Stimulated activated CD4-positive, alpha-beta T cell treated with anti-CD3 and anti-CD28 coated beads, Interleukin-1b, Interleukin-23, amount 100 ng/mL, for 4 hours (primary cell): ENCODE measurements at places on chromosomes 12 and 14.
A peak's percentile ranks its signal among the peaks of the same experiment; 100 is the strongest.

GRCh38 chr14:61334197-61334701 lies 12.9 kb downstream of the PRKCH start:
- no peak for DNase-seq

- DNase-seq = peak; percentile 1
These were observed 41.1 kb downstream of the PRB3 start for GRCh38 chr12:11228296-11228879.

GRCh38 chr12:47686645-47687240 lies 19.1 kb downstream of the RPAP3 start:
- no peak for DNase-seq

DNA sequence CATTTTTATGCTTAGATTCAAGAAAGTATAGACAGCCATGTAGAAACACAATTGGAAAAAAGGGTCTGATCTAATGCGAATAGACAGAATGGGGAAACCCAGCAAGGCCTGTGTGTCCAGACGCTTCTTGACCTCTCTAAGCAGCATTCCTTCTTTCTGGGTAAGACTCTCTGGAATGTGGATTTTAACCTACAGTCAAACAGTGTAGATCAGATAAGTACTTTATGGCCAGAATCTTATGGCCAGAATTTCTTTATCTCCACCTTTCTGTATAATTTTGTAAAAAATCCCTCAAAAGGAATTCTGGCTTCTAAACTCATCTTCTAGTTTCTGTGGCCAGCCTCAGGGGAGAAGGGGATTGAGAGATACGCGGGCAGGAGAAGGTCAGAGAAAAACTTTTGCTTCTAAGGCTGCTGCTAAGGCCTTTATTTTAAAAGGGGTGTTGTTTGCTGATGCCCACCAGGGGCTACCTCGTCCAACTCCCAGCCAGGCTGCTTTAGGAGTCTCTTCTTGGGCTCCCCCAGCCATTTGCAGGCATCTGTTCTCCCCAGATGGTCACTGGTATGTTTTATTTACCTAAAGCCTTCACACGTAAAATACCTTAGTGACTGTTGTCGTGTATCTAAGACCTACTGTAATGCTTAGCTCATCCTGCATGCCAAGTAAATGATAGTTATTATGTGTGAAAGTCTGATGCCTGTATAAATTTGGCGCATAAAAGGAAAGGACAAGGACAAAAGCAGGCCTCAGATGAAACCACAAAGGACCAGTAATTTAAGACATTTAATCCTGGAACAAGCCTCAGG lies 68.4 kb downstream of the ANO6 start:
- DNase-seq = no peak

GRCh38 chr12:50981319-50982239 lies 29.2 kb downstream of the HIGD1C start:
- no peak for DNase-seq

DNA sequence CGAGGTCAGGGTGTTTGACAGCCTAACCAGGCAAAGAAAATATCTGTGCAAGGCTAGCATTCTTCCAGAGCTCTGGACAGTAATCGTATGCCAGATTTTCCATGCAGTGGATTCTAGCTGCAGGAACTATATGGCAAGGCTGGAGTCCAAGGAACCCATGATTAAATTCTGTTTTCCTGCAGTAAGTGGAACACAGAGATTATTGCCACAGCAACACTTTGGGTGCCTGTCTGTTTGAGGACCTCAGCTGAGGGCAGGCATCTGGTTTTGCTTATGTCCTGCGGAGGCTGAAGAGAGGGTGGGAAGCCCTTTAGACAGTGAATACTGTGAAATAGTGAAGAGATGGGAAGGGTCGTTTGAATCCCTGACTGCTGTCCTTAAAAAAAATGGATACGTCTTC lies 104.4 kb downstream of the DAD1 start:
- no peak for DNase-seq

- DNase-seq = no peak
These were observed 14.0 kb downstream of the CRY1 start for GRCh38 chr12:107079172-107080011.

- DNase-seq = no peak
These were observed at the start of gene GDF3 for GRCh38 chr12:7695566-7696197. GDF3 (minus strand) TSS chr12:7695775; CDS start chr12:7695728, 47 bp downstream.

DNA sequence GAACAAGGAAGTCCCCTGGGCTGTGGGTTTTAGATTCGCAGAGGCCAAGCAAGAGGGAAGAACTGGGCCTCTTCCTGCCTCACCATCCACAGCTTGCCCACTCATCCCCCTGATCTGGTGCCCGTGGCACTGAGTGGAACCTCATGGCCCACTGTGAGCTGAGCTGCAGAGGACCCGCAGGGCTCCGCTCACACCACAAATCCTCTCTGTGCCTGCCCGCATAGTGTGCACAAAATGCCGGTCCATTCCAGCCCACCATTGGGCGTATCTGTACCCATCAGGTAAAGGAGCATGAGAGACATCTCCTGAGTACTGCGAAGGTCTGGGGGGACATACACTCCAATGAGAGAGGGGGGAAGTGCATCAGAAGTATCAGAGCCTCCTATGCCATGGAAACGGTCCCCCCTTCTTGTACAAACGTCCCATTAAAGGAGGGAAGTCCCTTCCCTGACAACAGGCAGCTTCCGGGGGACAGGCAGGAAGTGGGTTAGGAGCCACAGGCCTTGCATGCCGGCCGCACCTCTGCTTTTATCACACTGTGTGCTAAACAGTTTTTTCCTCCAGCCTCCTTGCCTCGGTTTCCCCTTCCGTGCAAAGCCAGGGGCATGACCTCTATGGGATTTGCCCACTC lies 309.4 kb upstream of the DIO3 start:
- no peak for DNase-seq

- peak; percentile 62 for DNase-seq
These were observed 20.5 kb upstream of the ITPR2 start for GRCh38 chr12:26853303-26854030.

DNA sequence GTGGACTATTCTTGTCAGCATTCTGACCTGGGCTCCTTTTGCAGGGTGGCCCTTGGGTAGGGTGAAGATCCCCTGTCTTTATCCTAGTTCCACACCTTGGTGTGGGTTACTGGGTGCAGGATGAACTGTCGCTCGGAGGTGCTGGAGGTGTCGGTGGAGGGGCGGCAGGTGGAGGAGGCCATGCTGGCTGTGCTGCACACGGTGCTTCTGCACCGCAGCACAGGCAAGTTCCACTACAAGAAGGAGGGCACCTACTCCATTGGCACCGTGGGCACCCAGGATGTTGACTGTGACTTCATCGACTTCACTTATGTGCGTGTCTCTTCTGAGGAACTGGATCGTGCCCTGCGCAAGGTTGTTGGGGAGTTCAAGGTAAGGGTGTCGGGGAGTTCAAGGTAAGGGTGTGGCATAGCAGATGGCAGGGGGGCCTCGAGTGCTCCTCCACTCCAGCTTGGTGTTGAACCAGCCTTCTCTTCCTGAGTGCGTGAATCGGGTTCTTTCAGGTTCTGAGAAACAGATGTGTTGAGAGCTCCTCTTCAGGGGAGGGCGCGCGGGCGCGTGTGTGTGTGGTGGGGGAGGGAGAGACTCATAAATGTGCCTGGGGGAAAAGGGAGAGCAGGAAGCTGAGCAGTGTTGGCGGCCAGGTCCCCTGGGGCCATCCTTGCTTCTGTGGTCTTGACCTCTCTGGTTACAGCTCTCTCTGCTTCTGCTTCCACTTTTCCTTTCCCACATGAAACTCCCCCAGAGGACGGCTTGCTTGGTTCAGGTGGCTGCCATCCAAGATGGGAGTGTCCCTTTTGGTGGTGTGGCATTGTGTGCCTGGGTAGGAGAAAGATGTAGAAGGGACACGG lies 4.0 kb downstream of the ATG101 start:
- no peak for DNase-seq

DNA sequence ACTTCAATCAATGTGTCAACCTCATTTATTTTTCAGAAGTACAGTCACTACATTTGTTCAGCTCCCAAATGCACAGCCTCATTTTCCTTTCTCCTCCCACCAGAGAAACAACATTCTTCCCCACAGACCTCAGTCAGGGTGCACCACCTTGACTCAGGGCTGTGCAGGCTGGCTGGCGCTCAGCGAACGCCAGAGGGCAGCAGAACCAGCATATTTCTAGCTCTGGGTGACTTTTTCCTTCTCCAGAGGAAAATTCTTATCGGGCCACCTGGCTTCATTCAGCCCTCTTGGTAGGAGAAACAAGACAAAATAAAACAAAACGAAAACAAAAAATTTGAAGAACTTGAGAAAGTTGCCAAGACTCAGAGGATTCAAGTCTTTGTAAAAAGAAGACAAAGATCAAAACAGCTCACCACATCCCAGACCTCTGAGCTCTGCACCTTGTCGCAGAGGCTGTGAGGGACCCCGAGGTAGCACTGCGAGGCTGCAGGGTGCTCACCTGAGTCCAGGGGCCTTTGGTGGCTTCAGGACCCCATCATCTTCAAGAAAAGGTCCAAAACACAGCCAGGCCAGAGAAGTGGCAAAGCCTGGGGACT lies 33.7 kb downstream of the PAH start:
- peak; percentile 4 for DNase-seq

GRCh38 chr14:95015046-95015445 lies 142.3 kb downstream of the DICER1 start:
- DNase-seq = no peak

DNA sequence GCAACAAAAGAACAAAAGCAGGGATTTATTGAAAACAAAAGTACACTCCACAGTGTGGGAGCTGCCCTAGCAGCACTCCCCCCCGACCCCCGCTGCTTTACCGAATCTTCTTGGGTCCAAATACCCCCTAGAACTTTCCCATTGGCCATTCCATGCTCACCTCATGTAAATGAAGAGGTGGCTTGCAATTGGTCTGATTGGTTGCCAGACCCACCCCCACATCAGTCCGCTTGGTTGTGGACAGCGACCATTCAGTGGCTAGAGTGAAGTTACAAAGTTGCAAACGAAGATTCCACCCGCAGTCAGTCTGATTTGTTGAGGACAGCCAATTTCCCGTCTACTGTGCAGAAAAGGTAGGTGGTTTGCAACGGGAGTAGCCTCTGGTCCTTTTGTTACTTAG lies 3.9 kb downstream of the STYX start:
- no peak for DNase-seq

- DNase-seq = no peak
These were observed 158.3 kb downstream of the KIF26A start for GRCh38 chr14:104296388-104297312.

GRCh38 chr14:74985028-74985310 lies 17.8 kb upstream of the EIF2B2 start:
- DNase-seq = no peak
